ENCODE measurements at places on chromosomes 2 and 18. TPM values are rescaled to one million over a fixed set of nuclear protein-coding genes. Genes with fewer than 3 reads are reported as not detected.

LYPD6B gene
- not detected for polyA plus RNA-seq

SCN9A gene
- 4.5 TPM for polyA plus RNA-seq

GCG gene
- 8.7 TPM for polyA plus RNA-seq

VWA3B gene
- polyA plus RNA-seq, result 0.74 TPM

TXNDC2 gene
- polyA plus RNA-seq, result 0.09 TPM

OSR1 gene
- 20.2 TPM for polyA plus RNA-seq

FAM228A gene
- polyA plus RNA-seq, result 0.52 TPM

ZNF513 gene
- polyA plus RNA-seq, result 10.0 TPM

DNA sequence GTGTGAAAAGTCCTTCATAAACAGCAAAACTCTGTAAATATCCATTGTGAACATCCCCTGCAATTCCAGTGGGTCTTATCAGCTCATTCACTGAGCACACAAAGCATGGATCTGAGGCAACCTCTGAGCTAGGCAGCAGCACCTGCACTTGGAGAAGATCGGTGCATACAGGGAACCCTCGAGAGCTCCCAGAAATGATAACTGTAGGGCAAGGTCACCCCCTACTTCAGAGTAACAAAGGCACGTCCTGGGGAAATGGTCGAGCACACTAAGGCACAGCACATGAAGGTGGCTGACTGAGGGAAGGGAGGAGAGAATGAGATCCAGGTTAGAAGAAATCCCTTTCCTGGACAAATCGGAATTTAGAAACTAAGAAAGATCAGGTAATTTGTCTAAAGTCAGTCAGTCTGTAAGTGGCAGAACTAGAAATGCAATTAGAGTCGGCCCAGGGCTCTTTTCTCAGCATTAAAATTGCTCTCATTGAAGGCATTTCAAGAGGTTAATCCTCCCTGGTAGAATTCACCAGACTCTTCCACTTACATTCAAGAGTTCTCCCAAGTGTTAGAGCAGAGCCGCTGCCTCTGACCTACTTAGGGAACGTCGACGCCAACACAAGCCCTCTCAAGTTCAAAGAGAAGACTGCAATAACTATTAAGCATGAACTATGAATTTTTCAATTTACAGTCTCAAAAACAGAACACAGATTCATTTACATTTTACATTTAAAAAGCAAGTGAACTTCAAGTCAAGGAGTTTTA lies 45.9 kb downstream of the PXDN start:
- DNase-seq, result no peak

GRCh38 chr2:231344851-231345250 lies 50.7 kb upstream of the B3GNT7 start:
- no peak for DNase-seq

GRCh38 chr18:59957957-59958356 lies 58.2 kb downstream of the PMAIP1 start:
- peak; percentile 86 for DNase-seq

GRCh38 chr2:3681625-3682024 lies 21.8 kb upstream of the DCDC2C start:
- no peak for DNase-seq

DNA sequence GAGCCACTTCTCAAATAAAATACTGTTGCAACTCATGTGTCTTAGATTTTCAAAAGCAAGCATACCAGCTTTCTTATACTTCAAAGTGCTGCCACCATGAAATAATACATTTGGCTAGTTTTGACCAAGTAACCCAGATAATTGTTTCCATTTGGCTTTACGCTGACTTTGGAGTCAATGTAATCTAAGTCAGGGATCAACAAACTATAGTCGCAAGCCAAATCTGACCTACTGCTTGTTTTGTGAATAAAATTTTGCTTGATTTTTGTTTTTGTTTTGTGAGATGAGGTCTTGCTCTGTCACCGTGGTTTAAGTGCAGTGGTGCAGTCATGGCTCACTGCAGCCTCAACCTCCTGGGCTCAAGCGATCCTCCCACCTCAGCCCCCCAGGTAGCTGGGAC lies 65.0 kb downstream of the OXER1 start:
- DNase-seq, result no peak

GRCh38 chr2:147031897-147032296 lies 812.9 kb upstream of the ACVR2A start:
- no peak for DNase-seq

DNA sequence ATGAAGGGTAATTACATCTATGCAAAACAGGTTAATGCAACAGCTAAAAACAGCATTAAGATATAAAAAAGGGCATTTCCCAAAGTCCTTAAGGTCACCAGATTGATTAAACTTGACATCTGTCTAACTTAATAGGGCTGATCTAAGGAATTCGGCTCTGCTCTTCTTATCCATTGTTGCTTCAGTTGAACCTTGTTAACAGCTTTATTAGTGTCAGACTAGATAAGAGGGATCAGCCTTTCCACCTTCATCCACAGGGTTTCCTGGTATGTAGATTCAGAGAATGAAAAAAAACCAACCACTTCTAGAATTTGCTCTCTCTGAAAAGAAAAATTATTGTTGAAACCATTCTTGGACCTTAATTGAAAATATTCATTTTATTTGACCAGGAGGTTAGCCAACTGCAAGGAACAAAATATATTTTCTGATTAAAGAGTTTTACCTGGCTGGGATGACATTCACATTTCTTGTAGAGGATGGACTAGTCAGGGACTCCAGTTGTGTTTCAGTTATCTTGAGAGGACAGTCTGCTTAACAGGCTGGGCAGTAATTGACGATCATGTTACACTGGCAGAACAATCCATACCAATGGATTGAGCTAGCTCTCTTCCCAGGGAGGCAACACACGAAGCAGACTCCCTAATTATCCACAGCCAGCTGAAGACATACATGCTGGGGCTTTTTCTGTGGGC lies 357.4 kb upstream of the ACVR2A start:
- no peak for DNase-seq

DNA sequence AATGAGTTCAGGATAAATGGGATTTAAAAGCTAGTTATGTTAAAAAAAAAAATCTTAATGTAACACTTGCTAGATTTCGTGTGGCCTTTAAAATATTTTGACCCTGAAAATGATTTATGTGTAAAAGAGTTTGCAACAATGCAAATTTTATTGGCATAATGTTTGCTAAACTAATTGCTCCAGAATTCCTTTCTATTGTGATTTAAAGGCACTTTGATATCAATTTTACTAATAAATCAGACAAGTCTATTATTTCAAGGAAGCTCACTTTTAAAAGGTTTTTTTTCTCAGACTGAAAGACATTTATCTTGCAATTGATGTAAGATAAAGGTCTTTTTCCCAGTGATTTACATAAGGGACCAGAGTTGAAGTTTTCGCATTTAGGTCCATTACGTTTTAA lies 17.5 kb downstream of the AP1S3 start:
- DNase-seq, result no peak

DNA sequence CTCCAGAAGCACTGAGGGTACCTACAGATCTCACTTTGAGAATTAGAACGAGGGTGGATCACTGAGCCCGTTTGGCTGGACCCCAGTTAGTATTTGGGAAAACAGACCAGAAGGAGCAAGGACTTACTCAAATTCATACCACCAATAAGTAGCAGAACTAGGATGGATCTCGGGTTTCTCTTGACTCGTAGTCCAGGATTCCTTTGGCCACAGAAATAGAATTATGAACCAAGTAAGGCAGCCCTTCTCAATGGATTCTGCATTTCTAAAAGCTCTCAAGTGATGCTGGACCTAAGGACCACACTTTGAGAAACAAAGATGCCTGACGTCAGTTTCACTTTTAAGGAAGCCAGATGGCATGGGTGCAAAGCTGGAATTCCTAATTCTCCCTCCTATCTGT lies 153.0 kb downstream of the KLHL29 start:
- DNase-seq, result no peak

DNA sequence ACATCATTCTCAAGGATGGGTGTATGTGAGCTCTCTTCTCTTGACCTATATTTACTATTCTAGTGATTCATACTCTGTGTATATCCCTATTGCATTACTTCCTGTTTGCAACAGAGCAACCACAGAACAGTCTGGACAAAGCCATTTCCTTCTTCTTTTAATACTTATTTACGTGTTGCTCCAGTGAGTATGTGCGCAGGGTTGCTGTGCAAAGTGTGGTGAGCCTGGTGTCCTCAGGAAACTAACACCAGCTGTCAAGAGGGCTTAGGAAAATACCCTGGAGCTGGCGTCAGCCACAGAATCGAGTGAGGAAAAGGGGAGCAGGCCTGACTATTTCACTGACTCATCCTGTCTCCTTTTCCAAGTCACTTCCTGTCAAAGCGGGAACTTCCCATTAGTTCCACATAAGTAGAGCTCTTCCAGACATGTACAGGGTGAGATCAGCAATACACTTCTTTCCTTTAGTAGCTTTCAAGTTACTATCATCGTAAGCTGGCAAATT lies 214.1 kb upstream of the COPS8 start:
- peak; percentile 95 for DNase-seq

DNA sequence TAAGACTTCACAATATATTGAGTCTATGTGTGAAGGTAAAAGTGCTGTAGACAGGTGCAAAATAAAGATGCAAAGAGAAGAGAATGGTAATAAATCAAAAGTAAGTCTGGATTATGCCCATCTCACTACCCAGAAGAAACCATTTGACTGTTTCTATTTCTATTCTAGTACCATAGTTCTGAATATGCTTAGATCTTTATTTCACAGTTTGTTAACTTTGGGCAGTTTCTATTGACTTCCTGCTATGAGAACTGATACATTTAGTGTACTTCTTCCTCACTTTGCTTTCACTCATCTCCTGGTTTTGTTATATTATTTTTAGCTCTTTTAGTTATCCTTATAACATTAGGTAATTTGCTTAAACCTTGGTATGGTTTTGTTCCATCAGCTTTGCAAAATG lies 94.9 kb downstream of the HS1BP3 start:
- DNase-seq, result no peak

DNA sequence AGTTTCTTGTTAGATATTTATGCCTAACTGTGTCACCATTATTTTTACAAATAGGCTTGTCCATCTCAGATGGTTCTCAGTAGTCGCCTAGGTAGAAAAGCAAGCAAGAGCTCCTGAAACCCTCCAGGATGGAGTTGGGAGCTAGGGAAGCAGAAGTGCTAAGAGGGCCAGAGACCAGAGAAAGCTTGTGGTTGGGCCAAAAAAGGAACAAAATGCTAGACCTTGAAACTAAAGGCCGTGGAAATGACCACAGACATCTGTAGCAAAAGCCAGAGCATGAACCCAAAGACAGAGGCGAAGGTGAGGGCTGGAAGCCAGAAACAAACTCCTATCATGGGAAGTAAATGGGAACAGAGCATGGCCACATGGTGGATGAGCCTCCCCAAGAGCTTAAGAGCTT lies 29.9 kb upstream of the RMDN2 start:
- DNase-seq, result no peak

GRCh38 chr18:56672391-56672790 lies 21.2 kb downstream of the WDR7 start:
- DNase-seq, result no peak

DNA sequence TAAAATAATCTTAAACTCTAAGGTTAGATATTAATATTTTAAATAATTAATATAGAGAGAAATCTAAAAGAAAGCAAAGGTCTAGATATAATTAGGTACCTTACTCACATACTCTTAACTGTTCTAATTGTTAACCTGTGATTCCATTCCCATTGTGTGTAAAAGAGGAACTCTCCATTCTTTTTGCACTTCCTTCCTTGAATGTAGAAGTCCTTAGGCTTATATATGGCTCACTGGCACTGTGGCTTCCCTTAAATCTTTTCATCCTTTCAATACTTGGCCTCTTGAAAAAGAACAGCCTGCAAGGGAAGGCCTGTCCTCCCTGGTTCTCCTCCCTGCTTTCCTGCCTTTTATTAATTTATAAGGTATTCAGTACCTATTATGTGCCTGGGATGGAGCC lies 182.8 kb upstream of the FOSL2 start:
- DNase-seq, result no peak

- DNase-seq, result peak; percentile 8
Measured at GRCh38 chr2:143026411-143027054, 102.7 kb upstream of the ARHGAP15 start.

DNA sequence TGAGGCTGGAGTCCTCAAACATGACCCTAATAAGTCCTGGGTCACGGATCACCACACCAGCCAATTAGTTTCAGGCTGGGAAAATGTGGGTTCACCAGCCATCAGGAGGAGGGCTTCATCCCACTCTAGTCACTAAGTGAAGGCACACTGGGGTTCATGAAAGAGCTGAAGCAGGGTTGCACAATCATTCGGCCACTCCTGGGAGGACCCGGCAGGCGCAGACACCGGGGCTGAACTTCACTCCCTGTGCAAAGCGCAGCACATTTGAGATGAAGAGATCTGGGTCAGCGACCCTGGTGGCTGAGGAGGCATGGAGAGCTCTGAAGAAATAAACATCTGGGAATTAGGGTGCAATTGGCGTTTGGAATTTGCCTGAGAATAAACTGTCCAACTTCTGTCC lies 684.4 kb upstream of the SALL3 start:
- DNase-seq, result no peak

Measured in muscle of back (tissue), 13 donors.